ENCODE measurements at places on chromosomes 6 and 20.

DNA sequence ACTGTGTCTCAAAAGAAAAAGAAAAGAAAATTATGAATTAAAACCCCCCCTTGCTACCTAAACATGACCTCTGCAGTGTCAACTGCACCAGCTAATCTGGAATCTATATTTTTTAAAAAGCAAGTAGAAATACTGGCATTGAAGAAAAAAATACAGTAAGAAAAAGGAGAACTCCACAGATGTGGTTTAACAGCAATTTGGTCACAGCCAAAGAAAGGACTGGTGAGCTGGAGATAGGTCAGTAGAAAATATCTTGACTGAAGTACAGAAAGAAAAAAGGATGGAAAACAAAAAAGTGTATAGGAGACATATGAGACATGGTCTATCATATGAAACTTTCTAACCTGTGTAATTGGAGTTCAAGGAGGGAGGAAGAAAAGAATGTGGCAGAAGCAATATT lies 44.1 kb upstream of the ERVFRD-1 start:
- DNase-seq, result no peak

DNA sequence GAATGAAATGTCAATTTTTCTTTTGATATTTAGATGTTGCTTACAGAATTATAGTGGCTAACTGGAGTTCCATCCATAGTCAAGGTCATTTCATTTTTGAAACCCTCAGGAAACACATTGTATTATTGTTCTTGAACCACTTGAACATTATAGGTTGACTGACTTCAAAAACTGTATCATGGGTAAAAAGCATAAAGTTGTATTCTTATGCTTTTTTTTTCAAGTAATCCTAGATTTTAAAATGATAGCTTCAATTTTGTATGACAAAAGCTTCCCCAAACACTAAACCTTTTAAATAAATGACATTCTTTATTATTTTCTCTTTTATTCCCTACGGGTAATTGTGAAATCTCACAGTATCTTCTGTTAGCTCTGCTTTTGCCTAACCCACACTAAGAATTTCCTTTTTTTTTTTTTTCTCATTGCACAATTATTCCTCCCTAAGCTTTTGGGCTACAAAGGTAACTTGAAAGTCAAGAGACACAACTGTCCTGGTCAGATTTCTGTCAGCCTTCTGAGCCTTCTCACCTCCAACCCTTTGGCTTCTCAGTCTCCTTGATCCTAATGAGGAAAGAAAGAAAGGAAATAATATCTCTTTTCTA lies 36.9 kb upstream of the LAMA4 start:
- no peak for DNase-seq

GRCh38 chr6:124260337-124260736 lies 456.7 kb downstream of the NKAIN2 start:
- no peak for DNase-seq

DNA sequence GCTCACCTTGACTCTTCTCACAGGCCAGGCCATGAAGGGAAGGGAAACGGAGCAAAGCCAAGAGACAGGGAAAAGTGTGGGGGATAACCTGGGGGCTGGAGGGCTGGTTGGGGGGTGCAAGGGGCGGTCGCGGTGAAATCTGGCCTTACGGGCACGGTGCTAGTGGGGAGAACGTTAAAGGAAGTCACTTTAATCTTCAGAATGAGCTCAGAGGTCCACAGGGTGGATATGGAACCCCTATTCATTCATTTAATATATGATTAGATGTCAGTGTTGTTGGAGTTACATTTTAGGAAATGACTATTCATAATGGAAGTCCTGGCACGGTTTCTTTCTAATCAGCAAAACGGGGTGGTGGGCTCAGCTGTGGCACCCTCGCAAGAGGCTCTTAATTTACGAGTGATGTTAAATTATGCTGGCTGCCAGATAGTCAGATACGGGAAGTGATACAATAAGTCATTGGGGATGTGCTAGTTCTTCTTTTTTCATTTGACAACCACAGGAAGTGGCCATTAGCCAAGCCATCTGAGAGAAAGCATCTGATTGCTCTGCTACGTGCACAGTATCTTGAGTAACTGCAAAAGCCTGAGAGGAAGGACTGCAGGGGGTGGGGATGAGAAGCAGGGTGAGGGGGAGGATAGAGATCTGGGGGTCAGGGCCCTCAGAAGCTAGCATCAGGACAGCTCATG lies 253.0 kb downstream of the QKI start:
- no peak for DNase-seq

DNA sequence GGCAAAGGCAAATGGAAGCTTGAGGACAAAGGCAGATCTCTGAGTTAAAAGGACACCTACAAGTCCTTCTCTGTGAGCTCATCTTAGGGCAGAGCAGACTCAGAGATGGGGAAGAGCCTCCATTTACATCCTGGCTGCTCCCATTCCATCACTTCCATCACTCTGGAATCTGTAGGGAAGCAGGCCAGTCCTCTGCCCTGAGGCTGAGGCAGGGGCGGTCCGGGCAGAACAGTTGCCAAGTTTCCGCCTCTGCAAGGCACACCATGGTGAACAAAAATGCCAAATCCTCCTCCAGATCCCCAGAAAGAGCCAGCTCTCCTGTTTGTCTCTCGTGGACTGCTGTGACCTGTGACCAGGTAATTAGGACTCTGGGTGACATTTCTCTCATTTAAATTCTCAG lies 209.6 kb upstream of the SSTR4 start:
- no peak for DNase-seq

- no peak for DNase-seq
These were observed 86.2 kb downstream of the AHI1 start for GRCh38 chr6:135411339-135411738.

DNA sequence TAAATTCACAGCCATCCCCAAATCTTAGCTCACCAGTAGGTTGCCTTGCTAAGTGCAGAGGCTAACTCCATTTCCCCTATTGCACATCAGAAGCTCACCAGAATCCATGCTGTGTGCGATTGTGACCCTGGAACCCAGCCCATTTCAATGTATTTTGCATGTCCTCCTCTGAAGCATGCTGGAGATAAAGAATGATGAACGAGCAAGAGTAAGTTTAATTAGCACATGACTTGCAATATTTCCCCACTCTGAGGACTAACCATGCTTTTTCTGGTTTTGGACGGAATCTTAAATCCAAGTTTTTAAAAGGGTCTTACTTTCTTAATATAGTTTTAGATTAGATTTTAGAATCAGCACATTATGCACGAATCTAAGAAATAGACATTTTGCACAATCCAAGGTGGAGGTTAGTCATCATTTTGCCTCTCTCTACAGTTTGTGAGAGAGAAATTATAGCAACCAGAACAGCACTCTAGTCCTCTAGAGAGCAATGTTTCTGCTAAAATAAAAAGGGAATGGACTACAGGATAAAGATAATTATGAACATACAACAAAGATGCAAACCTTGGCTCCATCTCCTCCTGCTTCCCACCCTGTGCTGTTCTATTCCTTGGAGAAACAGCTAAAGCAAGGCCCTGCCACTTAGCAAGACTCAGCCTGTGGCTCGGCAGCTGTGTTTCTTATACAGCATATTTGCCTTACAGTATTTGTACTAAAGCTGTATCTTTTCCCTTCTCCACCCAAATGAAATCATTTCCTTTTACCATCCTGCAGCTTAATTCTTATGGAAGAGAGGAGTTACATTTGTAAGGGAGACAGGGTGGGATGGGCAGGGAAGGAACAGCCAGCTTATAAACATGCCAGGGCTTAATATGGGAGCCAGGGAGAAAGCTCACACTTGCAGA lies 24.9 kb upstream of the LAMA4 start:
- DNase-seq, result no peak

DNA sequence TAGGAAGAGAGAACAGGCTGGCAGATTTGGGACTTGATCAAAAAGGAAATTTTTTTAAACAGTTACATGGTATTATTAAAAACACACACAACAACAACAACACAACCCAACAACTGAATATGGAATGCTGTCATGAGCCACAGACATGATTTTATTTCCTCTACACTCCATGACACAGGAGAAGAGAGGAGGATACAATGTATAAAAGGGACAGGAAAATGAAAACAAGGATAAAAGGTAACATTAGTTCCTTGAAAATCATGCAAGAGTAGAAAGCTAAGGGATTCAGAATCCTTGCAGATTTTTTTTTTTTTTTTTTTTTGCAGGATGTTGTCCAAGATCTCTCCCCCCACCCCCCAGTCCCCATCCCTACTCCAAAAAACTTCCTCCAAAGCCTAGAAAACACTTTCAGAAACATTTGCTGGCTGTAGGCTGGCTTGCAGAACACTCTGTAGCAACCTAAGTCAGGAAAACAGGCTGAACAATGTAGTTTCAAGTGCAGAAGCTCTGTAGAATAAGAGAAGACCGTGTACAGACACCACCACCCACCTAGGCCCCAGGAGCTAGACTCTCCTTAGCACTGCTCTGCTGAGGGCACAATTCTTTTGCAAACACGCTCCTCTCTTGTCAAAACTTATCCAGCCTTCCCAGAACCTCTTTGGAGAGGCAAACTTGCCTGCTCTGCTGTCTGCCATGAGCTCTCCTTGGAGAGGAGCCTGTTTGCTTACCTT lies 845 bp downstream of the ZMYND8 start:
- no peak for DNase-seq

GRCh38 chr20:60993433-60994044 lies 258.5 kb upstream of the CDH4 start:
- DNase-seq, result no peak

DNA sequence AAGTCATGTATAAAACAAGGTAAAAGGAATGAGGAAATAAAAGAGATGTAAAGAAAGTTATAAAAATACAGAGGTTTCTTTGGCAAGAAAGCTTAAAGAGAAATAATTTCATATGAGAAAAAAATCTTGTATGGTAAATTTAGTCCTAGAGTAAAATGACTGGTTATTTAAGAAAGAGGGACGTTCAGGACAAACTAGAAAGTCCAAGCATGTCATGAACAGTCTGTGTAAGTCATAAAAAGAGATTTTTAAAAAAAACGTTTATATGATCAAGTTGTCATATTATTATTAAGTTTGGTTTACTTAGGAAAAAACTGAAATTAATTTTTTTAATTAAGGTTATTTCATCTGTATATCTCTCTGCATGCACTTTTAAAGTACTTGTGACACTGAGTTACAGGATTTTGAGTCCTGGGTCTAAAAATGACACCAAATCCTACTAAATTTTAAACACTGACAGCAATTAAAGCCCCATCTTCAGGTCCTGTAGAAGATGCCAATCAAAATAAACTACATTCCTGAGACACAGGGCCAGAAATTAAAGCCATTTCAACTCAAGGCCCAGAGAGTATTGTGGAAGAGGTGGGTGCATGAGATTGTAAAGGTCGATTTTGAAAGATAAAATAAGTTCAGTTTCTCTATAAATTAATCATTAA lies 62.4 kb downstream of the AGPAT4 start:
- no peak for DNase-seq

All from stimulated activated CD4-positive, alpha-beta T cell treated with anti-CD3 and anti-CD28 coated beads, Interleukin-4, amount 100 ng/mL, for 48 hours (primary cell).